Activated CD8-positive, alpha-beta memory T cell treated with anti-CD3 and anti-CD28 coated beads, Interleukin-2, amount 10 ng/mL, durations not matched to agents 7 days and 5 days (primary cell): ENCODE measurements at places on chromosomes 2 and 18. TPM values are rescaled to one million over a fixed set of nuclear protein-coding genes. Genes with fewer than 3 reads are reported as not detected.

GPAT2 gene
- total RNA-seq = 19.6 TPM

MRPL44 gene
- 30.4 TPM for total RNA-seq

RTP5 gene
- not detected for total RNA-seq

KIAA2012 gene
- not detected for total RNA-seq

CDH19 gene
- total RNA-seq = not detected

MYO5B gene
- total RNA-seq = not detected

MEIS1 gene
- not detected for total RNA-seq

SNRNP27 gene
- total RNA-seq = 60.0 TPM

REG1B gene
- not detected for total RNA-seq

RUFY4 gene
- total RNA-seq = 1.4 TPM

PSTPIP2 gene
- total RNA-seq = 16.1 TPM

POTEI gene
- total RNA-seq = not detected

GULP1 gene
- not detected for total RNA-seq

MLPH gene
- total RNA-seq = not detected

PLEKHB2 gene
- 64.3 TPM for total RNA-seq

SMCHD1 gene
- total RNA-seq = 129 TPM

TEX44 gene
- not detected for total RNA-seq

TTN gene
- 7.0 TPM for total RNA-seq

ATP9B gene
- total RNA-seq = 31.7 TPM

SP140 gene
- 132 TPM for total RNA-seq

GREB1 gene
- 1.4 TPM for total RNA-seq

GCC2 gene
- total RNA-seq = 47.4 TPM

SLC16A14 gene
- total RNA-seq = 0.47 TPM

ACADL gene
- not detected for total RNA-seq

TXNDC2 gene
- not detected for total RNA-seq

DDX1 gene
- total RNA-seq = 58.5 TPM

TSPYL6 gene
- total RNA-seq = not detected

LAMA1 gene
- not detected for total RNA-seq

FAM228A gene
- not detected for total RNA-seq

KIF5C gene
- total RNA-seq = 18.3 TPM

CGREF1 gene
- 1.1 TPM for total RNA-seq

LIMS3 gene
- total RNA-seq = 0.93 TPM

RIT2 gene
- not detected for total RNA-seq

BCL2L11 gene
- total RNA-seq = 11.9 TPM

SLC25A52 gene
- total RNA-seq = not detected

CMPK2 gene
- total RNA-seq = 164 TPM
